Muscle of back (tissue), 13 donors: ENCODE measurements at places on chromosomes 12 and 14.

- DNase-seq: no peak
Observed at GRCh38 chr12:1994429-1995143, 9.7 kb downstream of the DCP1B start.

- no peak for DNase-seq
Observed at GRCh38 chr14:101810897-101811621, 49.5 kb downstream of the PPP2R5C start.

GRCh38 chr12:89383235-89384049, 31.1 kb upstream of the DUSP6 start:
- DNase-seq: peak; percentile 30

DNA sequence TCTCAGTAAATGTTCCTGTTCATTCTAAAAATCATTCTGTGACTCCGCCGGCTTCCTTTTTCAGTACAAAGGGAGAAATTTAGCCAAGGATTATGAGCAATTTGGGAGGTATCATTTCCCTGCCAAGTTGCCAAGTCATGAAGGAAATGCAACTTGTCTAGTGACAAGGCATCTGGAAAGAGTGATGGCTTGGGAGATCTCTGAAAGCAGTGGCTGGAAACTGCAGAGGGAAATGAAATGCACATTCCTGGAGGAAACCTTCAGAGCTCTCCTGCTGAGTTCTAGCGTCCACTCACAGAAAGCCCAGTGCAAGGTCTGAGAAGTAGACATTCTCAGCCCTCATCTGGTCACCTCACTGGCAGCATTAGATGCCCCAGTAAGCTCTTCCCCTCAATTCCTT, 91.7 kb downstream of the GALC start:
- no peak for DNase-seq

GRCh38 chr12:132450418-132451171, 39.4 kb upstream of the FBRSL1 start:
- peak; percentile 89 for DNase-seq

GRCh38 chr12:78829690-78830089, 34.9 kb upstream of the SYT1 start:
- DNase-seq: no peak

DNA sequence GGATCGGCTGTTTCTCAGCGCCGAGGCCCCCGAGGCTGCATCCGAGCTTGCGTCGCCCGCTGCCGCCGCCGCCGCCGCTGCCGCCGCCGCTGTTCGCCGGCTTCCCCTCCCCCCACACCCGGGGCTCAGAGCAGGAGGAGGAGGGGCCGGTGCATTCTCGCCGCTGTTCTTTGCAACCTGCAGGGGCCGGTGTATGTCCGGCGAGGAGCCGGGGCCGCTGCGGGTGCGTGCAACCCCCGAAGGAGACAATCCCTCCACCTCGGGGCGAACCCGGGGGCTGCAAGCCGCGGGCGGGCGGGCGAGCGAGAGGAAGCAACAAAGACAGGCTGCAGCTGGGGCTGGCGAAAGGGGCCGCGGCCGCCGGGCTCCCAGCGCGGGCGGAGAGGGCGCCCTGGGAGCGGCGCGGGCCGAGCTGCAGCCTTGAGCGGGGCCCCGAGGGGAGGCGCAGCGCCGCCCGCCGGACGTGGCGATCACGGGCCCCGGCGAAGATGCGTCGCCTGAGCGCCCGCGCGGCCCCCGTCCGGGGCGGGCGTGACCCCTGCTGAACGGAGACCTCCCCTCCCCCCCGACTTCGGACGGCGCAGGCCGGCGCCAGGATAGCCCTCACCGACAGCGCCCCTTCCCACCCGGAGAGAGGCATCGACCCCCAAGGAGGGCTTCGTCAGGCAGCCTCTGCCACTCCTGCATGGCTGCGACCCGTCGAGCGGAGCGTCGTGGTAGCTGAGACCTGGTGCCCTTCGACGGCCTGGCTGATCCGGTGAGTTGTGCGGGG, 702 bp downstream of the FAM222A start:
- peak; percentile 86 for DNase-seq

DNA sequence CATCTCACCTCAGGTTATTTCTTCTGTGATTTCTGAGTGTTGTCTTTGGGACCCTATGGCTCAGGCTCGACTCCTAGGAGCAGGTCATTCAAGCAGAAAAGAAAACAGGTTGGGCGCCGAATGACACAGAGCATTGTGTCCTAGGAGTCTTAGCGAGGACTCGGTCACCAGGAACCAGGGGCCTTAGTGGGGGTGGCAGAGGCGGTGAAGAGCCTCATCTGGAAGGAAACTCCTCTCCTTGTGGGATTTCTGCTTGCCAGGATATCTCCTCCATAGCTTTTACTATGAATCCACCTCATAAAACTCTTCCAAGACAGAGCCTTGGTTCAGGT, 630 bp downstream of the PLEKHH1 start:
- DNase-seq: peak; percentile 14

GRCh38 chr12:795305-795704, 42.9 kb downstream of the WNK1 start:
- DNase-seq: no peak

- DNase-seq: peak; percentile 76
Observed at GRCh38 chr12:51846911-51847642, 1.4 kb downstream of the FIGNL2 start.

DNA sequence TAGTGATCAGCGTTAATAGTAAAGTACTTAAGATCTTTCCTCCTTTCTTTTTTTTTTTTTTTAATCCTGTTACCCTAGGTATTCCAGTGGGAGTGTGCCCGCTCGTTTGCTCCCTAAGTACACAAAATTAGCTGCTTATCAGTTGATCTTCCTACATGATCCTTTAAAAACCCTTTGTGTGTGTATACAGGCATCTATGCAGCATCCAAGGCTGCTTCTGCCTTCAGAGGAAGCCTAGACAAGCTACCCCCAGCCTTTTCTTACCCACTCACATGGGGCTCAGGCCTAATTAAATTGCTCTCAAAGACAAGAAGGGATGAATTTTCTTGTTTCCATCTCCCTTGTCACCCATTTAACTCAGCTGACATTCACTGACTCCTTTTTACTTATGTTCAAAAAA, 343.4 kb upstream of the LMO3 start:
- no peak for DNase-seq

DNA sequence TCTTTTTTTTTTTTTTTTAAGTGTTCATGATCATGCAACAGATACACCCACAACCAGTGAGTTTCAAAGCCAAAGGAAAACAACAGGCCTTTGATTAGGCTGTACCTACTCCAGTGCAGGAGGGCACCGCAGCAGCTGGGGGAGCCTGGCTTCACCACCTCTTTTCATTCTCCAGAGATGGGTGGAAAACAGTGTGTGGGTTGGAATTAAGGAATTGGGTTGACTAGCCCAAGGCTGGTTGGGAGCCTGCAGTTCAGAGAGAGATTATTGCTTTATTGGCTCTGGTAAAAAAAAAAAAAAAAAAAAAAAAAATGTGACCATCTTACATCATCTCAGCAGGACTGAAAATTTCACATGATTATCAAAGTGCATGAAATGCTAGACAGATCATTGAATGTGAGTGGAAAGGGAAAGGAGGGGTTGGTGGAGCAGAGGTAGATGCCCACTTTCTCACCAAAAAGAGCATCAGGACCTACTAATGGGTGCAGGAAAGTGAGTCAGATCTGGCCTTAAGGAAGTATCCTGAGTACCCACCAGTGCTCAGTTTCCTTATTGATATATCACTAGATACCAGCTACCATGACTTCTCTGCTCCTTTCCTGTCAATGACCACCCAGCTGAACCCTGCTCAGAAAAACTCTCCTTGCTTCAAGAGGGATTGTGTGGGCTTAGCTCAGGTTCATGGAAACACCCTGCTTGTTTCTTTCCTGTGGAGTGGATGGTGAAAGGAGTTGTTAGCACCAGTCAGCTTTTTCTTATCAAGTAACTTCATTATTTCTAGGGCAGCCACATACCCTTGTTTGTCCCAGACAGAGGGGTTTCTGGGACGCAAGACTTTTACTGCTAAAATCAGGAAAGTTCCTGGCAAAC, 54.8 kb upstream of the DYRK2 start:
- no peak for DNase-seq

- no peak for DNase-seq
Observed at GRCh38 chr14:74952697-74953484, 2.5 kb downstream of the PGF start.

DNA sequence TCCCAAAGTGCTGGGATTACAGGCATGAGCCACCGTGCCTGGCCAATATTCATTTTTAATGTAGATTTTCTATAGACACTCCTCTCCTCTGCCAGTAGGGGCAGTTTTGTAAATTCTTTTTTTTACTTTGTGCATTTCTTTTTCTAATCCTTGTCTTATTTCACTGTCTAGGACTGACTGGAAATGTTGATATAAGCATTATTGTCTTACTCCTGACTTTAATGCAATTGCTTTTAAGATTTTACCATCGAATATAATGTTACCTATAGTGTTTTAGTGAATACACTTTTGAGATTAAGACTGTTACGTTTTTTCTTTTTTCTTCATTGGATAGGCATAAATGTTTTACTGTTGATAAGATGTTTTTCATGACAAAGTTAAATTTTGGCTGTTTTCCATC, 35.4 kb upstream of the EMP1 start:
- no peak for DNase-seq

DNA sequence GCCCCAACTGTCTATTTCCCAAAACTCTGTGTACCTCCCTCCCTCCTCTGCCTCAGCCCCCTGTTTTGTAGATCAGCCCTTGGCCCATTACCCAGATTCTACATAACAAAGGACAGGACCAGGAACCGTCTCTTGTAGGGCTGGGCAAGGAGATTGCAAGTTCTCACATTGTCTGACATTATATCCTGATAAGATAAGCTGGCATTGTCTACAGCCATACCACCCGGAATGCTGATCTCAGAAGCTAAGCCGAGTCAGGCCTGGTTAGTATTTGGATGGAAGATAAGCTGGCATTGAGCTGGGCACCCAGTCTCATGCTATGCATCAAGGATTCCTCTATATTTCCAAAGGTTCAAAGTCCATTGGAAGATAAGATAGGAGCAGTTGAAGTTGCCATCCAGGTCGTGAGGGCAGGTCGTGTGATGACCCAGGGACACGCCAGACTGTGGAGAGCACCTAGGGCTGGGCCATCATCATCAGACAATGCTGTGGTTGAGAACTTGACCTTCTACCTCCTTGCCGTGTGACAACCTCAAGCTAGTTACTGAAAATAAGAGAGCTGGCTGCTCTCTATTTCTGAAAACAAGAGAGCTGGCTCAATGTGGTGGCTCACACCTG, 29.5 kb downstream of the PHETA1 start:
- DNase-seq: no peak

GRCh38 chr12:16844875-16845274, 238.9 kb upstream of the LMO3 start:
- no peak for DNase-seq

- DNase-seq: no peak
Observed at GRCh38 chr14:98634043-98634820, 637.8 kb downstream of the BCL11B start.

DNA sequence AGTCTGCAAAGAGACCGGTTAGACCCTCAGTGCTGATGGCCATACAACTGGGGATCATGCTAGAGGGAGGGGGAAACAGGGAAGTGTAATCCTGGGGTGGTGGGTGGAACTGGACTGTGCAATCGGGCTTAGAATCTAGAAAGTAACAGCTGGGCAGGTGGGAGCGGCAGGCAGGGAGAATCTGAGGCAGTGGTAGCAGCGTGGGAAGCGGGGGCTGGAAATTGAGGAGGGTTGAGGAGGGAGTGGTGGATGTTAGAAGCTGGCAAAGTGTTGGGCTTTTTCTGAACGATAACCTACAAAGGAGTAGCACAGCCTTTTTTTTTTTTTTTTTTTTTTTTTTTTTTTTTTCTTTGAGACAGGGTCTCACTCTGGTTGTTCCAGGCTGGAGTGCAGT, 3.1 kb upstream of the IGFBP6 start:
- no peak for DNase-seq

GRCh38 chr14:69152181-69152901, 578 bp downstream of the DCAF5 start:
- DNase-seq: peak; percentile 44

GRCh38 chr12:23342407-23342806, 607.1 kb downstream of the SOX5 start:
- no peak for DNase-seq

DNA sequence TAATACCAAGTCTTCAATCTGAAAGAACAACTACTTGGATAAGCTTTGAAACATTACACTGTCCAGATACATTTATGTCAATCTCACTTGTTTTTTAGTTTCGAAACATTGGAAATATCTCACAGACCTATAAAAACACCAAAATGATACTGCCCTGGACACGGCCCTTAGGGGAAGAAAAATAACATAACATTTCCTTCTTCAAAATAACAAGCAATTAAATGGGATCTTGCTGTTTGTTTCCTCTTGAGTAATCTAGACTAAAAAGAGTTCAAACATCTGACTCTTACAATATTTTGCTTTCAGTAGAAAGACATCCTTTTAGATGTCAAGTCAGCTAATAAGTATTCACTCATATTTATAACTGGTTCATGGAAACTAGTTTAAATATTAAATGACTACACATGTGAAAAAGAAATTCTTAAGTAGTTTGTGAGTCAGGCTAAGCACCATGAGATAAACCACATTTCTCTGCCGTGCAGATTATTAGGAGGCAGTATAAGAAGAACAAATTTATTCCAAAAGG, 87.5 kb downstream of the EPS8 start:
- DNase-seq: no peak

- DNase-seq: no peak
Observed at GRCh38 chr14:55152052-55152753, 23.2 kb downstream of the LGALS3 start.

DNA sequence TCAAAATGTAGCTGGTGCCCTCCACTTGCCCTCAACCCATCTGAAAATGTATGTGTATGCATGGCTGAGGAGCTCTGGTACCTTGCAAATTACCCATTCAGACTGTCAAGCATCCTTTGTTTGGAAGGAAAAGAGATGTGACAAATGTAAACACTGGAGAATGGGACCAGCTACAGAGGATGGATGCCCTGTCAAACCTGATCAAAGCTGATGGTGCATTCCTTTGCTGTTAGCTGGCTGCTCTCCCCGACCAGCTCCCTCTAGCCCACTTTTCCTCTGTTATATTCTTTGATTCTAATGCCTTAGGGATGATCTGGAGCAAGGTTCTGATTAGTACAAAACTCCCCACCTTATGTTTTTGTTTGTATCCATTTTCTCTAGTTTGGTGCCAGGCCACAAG, 310.3 kb downstream of the C12orf75 start:
- DNase-seq: no peak

DNA sequence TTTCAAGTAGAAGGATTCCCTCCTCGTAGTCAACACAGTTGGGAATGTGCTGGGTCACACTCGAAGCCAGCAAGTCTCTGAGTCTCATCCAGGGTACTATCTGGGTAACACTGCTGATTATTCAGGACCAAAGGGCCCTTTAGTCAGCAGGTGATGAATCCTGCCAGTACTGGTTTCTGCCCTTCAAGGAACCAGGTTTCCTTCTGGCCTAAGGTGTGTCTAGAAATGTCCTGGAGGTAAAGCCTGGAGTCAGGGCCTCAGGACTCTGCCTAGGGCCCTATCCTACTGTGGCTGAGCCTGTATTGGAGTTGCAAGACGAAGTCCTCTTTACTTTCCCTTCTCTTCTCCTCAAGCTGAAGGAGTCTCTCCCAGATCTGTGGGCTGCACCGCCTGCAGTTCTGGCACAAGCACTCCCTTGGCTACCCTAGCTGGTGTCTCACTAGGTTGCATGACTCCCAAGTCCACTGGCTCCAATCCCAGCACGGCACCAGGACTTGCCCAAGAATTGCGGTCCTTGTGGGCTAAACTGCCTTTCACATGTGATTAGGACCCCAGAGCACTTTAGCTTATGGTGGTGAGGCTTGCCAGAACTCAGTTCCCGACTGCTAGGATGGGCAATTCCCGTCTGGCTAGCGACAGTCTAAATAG, 193.7 kb upstream of the PDE3A start:
- no peak for DNase-seq
